ENCODE measurements at places on chromosomes 1 and 21.

DNA sequence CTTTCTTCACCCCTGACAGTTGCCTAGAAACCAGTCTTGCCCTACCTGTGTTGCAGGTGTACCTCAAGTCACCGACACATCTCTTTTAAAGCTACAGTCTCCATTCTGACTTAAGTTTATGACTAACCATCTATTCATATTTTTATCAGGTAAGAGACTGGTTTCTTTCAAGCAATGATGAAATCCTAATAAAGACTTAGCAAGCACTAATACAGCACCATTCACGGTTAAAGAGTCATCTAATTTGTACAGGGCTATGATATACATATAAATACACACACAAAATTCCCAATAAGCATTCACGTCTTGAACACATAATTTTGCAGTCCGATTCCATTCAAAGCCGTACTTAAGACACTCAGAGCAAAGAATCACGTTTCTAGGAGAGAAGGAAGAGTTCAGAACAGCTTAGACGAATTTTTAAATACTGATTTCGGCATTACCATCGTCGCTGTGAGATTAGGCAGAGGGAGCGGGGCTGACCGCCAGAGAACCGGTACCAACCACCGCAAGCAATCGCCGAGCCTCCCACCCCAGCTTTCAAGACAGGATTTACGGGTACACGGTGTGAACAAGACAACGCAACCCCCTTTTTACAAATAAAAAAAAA lies 943 bp downstream of the ERRFI1 start:
- no peak for DNase-seq
- H3K4me3 ChIP-seq: peak overlapping the region; percentile 63
- H3K27ac ChIP-seq: no peak overlapping the region

DNA sequence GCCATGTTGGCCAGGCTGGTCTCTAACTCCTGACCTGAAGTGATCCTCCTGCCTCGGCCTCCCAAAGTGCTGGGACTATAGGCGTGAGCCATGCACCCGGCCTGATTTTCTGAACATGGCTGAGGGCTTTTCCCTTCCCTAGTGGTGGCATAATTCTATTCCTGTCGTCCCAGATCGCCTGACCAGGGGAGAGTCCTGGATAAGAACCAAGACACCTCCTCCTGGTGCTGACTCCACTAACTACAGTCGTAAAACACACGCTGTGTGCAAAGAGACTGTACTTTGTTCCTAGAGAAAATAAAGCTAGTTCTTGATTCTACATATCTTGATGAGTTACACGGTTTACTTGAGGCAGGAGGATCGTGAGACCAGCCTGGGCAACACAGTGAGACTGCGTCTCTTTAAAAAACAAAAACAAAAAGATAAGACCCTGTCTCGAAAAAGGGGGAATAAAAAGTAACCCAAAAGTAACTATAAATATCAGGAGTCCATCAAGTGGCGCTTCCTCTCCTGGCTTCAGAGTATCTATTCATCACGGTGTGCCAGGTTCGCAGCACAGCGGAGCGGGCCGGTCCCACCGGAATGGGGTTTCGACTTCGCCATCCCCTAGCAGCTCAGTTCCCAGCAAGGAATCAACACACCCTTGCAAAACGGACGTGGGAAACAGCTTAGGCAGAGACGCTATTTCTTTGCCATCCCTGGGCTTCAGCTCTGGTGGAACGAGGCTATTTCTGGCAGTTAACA lies 973 bp downstream of the SDF4 start:
- H3K27ac ChIP-seq: no peak overlapping the region
- H3K27me3 ChIP-seq: no peaks in the 10 kb centered on the region
- DNase-seq: no peak
- no peaks in the 10 kb centered on the region for H3K4me1 ChIP-seq

- no peak overlapping the region for H3K27ac ChIP-seq
- H3K27me3 ChIP-seq: no peaks in the 10 kb centered on the region
- H3K36me3 ChIP-seq: no peaks in the 10 kb centered on the region
- DNase-seq: no peak
These were observed 240.3 kb downstream of the VAV3 start for GRCh38 chr1:107724648-107725047.

DNA sequence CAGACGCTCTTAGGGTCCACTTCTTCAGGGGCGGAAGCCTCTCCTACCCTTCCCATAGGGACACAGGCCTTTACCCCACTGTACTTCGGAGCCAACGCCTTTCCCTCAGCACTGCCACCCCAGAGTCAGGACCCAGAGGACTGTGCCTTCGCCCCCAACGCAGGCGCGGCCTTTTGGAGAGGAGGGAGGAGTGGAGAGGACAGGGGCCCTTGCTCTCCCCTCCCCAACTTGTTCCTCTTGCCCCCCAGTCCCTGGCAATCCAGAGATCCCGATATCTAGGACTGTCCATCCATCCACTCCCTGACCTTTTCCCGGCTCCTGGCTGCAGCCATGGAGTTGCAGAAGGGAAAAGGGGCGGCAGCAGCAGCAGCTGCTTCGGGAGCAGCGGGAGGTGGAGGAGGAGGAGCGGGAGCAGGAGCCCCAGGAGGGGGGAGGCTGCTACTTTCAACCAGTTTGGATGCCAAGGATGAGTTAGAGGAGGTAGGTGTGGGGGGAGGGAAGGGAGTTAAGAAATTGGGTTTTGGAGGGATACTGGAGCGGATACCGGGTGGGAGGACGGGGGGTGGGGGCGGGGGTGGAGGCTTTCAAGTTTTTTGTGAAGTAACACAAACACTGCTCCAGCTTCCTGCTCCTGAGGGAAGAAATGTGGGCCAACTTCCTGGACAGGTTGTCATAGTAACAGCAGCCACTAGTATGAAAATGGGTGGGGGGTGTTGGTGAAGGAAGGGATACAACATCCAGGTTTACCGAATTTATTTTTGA lies 636 bp downstream of the INTS3 start:
- no peak for DNase-seq
- H3K27me3 ChIP-seq: no peaks in the 10 kb centered on the region
- peaks cover 4% of the 10 kb centered on the region for H3K4me1 ChIP-seq
- no peaks in the 10 kb centered on the region for H3K36me3 ChIP-seq
- H3K27ac ChIP-seq: peak overlapping the region; percentile 88

DNA sequence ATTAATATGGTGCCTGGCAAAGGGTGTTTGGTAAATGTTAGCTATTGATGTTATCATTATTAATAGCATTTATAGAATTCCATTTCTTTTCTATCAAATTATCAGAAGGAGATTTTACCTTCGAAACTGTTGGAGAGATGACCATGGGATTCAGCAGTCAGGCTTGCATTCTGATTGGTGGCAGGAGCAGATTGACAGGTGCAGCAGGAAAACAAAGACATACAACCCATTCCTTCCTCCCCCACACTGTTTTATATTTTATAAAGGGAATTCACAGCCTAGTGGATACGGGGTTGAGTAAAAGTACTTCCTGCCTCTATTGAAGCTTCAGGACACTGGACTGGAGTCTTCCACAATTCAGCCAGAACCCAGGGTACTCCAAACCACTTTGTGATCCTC lies 55.1 kb upstream of the SYT14 start:
- no peaks in the 10 kb centered on the region for H3K36me3 ChIP-seq
- no peak overlapping the region for H3K4me3 ChIP-seq
- no peaks in the 10 kb centered on the region for H3K4me1 ChIP-seq
- no peak overlapping the region for H3K27ac ChIP-seq
- no peak for DNase-seq

GRCh38 chr1:20834192-20834591 lies 47.1 kb upstream of the HP1BP3 start:
- no peaks in the 10 kb centered on the region for H3K27me3 ChIP-seq
- no peak for DNase-seq
- H3K27ac ChIP-seq: no peak overlapping the region
- H3K4me3 ChIP-seq: no peak overlapping the region

- H3K36me3 ChIP-seq: no peaks in the 10 kb centered on the region
- no peak for DNase-seq
- H3K27ac ChIP-seq: no peak overlapping the region
- H3K4me3 ChIP-seq: no peak overlapping the region
These were observed 709.2 kb downstream of the PLA2G4A start for GRCh38 chr1:187537936-187538335.

GRCh38 chr1:184223216-184223615 lies 163.6 kb upstream of the C1orf21 start:
- H3K36me3 ChIP-seq: no peaks in the 10 kb centered on the region
- H3K27me3 ChIP-seq: peaks cover 8% of the 10 kb centered on the region
- DNase-seq: peak; percentile 66
- H3K27ac ChIP-seq: no peak overlapping the region

DNA sequence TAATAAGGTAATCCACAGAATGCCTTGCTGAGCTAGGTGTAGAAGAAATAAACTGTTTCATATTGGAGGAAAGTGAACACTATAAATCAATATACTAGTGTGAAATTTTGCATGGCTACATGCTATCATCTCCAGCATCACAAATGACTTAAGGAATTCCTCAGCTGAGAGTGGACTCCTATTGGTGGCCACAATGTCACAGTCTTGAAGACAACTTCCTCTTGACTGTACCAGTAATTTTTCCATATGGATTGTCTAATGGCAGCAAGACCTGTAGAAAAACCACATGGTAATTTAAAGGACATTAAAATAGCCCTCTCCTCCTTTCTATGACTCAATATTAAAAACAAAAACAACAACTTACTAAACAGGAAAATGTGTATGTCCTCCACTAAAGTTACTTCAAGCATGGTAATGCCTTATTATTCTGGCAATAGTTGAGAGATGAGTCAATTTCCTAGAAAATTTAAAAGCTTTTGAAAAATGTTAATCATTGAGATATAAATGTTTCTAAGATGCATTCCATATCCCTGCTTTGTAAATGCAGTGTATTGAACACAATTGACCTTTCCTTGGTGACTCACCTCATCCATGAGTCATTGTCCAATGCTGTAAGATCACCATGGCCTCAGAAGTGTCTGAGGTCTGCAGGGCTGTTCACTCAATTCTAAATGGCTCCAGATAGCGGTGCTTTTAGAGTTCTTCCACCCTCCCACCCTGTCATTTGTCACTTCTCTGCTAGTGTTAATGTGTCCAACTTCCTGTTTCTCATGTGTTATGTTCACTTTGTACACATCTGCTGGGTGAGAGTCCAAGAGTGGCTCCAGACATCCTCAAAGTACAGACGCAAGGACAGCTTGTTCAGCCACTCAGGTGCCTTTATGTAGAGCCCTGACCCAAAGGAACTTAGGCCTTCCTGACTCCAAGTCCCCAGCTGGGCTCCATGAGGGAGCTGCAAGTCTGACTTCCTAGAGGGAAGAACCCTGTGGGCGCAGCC lies 32.8 kb upstream of the DNASE2B start:
- no peak overlapping the region for H3K27ac ChIP-seq
- H3K4me3 ChIP-seq: no peak overlapping the region
- no peaks in the 10 kb centered on the region for H3K36me3 ChIP-seq
- no peak for DNase-seq
- no peaks in the 10 kb centered on the region for H3K4me1 ChIP-seq

GRCh38 chr1:20936621-20937020 lies 149.5 kb upstream of the HP1BP3 start:
- H3K36me3 ChIP-seq: no peaks in the 10 kb centered on the region
- no peak overlapping the region for H3K4me3 ChIP-seq
- DNase-seq: no peak

DNA sequence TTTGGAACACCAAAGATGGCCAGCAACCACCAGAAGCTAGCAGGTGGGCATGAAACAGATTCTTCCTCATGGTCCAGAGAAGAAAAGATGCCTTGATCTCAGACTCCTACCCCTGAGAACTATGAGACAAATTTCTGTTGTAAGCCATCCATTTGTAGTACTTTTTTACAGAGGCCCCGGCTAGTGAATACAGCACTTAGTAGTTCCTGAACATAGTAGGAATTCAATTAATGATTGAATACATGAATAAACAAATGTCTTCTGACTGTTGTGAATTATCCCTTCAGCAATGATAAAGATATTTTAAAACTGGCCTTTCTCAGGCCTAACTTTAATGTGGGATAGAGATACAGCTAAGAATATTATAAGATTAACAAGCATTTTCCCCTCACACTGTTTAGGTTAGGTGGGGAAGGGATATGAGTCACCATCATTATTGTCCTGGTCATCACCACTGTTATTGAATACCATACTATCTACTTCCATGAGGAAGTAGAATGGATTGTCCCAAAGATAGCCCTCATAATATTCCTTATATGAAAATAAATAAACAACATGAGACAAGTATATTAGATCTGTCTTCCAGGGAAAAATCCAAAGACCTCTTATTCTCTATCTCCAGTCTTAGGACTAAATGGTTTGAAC lies 51.4 kb downstream of the ADCY10 start:
- H3K4me1 ChIP-seq: peaks cover 4% of the 10 kb centered on the region
- H3K27ac ChIP-seq: no peak overlapping the region
- no peaks in the 10 kb centered on the region for H3K27me3 ChIP-seq
- no peak for DNase-seq

DNA sequence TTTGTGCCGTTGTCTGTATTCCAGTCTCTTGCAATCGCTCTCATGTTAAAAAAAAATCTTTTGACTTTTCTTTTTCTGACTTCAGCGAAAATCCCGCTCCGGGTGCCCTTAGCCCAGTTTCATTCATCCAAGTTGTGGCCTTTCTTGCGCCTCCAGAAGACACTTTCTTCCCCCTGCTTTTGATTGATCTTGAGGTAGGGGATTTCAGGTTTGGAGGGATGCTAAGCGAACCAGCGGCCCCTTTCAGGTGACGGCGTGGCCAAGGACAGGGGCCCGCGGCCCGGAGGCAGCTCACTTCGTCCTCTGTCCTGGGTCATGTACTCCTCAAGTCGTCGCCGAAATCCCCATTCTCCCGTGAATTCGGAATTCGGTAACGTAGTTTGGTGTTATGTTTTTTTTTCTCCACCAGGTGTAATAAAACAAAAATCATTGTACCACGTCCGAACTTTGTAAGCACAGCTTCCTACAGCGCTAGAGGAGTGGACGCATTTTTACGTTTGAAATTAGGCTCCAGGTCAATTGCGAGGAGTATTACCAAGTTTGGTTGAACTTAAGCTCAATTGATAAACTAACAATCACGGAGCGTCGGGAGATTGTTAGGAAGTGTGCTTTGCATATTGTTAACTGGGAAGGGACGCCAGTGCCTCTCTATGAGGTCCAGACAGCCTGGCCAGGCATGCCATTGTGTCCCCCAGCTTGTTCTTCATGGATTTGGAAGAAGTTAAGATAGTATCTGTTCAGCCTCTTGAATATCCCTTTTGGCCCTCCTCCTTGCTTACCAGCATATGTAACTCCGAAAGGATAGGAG lies 1.1 kb downstream of the MRPS6 start:
- no peaks in the 10 kb centered on the region for H3K36me3 ChIP-seq
- peak overlapping the region; percentile 69 for H3K4me3 ChIP-seq

DNA sequence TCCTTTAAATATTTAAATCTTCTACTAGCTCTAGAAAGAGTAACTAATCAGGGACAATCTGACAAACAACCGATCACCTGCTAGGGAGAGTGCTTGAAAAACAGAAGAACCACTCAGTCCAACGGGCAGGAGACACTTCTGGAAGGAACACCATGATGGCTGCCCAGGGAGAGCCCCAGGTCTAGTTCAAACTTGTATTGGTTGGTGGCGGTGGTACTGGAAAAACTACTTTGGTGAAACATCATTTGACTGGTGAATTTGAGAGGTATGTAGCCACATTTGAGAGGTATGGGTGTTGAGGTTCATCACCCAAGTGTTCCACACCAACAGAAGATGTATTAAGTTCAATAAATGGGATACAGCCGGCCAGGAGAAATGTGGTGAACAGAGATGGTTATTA lies 4.8 kb upstream of the WDR47 start:
- no peaks in the 10 kb centered on the region for H3K4me1 ChIP-seq
- H3K27ac ChIP-seq: no peak overlapping the region
- no peak overlapping the region for H3K4me3 ChIP-seq
- no peaks in the 10 kb centered on the region for H3K27me3 ChIP-seq
- no peaks in the 10 kb centered on the region for H3K36me3 ChIP-seq
- no peak for DNase-seq

GRCh38 chr1:150548632-150549495 lies at the start of gene ADAMTSL4:
TSS of gene ADAMTSL4 (plus strand) at chr1:150549408. CDS start at chr1:150552289, 2,881 bp downstream.
- H3K27ac ChIP-seq: no peak within 1 kb of the TSS
- DNase-seq: no peak

- no peaks in the 10 kb centered on the region for H3K27me3 ChIP-seq
- peak; percentile 82 for DNase-seq
- H3K36me3 ChIP-seq: no peaks in the 10 kb centered on the region
- H3K27ac ChIP-seq: peak within 1 kb of the TSS; percentile 96
These were observed at the start of gene IPO9 for GRCh38 chr1:201828820-201829774. TSS of gene IPO9 (plus strand) at chr1:201829157. CDS start at chr1:201829210, 53 bp downstream.
